AG08395 (cell line): ENCODE measurements at places on chromosomes 12 and 14.

- no peak for DNase-seq
Observed at GRCh38 chr14:101082036-101082435, 178.5 kb upstream of the RTL1 start.

- no peak for DNase-seq
Observed at GRCh38 chr12:105343836-105344235, 13.3 kb downstream of the C12orf75 start.

DNA sequence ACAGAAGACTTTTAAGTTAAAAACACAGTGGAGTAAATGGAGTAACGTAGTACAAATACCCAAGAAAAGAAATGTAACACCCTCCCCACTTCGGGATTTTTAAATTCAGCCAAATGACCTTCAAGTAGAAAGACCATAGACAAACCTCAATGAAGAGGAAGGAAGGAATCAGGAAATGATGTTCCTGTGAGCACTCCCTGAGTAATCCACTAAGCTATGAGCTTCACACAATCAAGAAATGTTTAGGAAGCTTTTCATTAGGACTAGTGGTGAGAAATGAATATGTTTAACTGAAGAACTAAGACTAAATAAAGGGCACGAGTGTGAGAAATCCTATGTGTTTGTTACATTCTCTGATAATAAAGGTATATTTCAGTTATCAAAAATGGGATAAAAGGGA, 10.1 kb downstream of the TCL1A start:
- no peak for DNase-seq

GRCh38 chr12:130366159-130366558, 28.5 kb downstream of the PIWIL1 start:
- no peak for DNase-seq

DNA sequence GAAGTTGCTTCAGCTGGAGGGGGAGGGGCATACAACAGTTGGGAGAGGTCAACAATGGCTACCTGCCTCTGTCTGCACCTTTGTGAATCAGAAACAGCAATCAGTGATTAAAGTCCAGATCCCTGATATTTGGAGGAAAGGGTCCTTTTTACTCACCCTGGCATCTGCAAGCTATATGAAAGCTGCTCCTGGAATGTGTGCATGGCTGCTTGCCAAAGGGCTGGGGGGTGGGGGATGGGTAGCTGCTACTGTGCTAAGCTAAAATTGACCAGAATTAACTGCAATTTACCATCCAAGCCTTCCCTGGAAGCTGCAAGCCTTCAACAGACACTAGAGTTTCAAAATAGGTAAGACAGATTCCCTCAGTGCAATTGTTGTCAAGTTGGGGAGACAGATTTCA, 13.5 kb upstream of the GTF2A1 start:
- DNase-seq: no peak

DNA sequence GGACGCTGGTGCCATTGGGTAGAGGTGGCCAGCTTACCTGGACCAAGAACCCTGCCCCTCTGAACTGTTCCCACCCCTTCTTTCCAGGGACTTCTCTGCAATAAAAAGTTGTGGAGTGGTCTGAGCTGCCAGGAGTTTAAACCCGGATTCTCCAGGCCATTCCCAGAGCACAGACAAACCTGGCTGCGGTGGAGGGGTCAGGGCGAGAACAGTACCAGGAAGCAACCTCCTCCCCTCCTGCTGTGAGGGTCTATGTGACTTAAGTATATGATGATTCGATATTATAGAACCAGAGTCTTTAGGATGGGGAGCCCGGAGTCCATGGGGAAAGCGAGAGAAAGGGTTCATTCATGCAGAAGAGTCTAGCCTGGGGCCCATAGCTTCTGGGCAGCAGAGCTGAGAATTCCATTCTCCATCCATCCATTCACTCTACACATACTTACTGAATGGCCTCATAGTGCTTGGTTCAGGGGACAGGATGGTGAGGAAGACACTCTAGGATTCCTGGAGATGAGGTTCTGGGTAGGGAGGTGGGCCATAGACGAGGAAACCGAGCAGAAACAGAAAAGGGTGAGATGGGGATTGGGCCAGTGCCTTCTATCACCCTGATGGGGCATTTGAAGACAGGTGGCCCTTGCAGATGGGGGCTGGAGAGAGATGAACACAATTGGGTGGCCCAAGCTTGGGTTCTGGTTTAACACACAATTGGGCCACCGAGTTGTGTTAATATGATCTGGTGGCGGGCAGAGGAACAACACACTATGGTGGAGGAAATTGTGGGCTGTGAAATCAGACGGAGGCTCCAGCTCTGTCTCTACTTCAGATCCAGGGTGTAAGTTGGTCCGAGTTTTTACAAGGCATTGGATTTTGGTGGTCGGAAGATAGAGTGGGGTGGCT, 5.2 kb downstream of the KRT86 start:
- no peak for DNase-seq

DNA sequence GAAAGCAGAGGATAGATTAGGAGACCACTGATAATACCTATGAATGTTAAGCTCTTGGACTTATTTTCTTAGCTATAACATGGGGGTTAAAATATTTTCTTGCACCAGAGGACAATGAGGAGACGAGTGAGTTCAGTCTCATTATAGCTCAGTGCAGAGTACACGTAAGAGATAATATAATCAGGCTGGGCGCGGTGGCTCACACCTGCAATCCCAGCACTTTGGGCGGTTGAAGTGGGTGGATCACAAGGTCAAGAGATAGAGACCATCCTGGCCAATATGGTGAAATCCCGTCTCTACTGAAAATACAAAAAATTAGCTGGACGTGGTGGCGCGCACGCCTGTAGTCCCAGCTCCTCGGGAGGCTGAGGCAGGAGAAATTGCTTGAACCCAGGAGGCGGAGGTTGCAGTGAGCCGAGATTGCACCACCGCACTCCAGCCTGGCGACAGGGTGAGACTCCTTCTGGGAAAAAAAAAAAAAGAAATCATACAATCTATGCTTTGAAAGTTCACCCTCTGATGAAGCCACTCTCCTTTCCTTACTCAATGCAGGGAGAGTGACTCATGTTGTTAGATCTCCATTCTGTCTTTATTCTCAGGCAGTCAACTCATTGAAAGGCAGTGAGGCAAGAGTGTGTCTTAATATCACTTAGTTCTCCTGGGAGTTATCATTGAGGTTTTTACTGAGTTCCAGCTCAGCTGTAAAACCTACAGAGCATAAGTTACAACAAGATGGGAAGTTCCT, 134.2 kb downstream of the SYNE2 start:
- peak; percentile 57 for DNase-seq

- peak; percentile 87 for DNase-seq
Observed at GRCh38 chr12:18752280-18752920, 14.5 kb downstream of the CAPZA3 start.

DNA sequence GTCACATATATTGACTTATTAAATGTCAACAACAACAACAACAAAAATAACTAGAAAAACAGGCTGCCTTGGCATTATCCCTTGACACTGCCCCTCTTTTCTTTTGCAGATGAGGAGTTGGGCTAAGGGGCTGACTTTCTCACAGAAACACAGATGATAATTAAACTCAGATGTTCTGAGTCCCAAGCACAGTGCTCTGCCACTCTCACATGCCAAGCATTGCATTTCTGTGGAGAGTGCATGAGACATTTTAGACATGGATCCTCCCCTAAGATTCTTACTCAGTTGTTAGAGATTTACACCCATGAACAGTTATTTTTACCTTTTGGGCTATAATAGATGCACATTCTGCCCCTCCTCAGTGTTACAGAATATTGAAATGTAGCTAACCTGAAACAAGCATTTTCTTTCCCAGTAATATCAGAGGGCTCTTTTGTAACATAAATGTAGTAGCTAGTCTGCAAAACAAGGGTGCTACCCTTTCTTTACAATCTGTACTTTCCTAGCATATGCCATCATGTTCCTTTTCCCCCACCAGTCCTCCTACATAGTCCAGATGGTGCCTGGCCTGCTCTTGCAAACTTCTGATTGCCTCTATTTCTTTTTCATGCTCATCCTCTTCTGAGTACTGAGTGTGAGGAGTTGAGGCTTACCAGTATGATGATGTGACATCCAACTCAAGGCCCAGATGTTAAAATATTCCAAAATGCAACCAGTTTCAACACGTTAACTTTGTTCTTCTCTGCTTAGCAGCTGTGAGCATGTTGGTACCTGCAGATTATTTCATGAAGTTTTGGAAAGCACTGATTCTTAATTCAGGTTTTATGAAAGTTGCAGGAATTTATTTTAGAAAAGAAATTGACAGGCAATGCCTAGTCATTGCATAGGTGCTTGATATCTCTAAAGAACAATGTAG, 125.0 kb upstream of the ATP2B1 start:
- DNase-seq: peak; percentile 66

- no peak for DNase-seq
Observed at GRCh38 chr12:69816082-69816481, 8.9 kb upstream of the MYRFL start.

DNA sequence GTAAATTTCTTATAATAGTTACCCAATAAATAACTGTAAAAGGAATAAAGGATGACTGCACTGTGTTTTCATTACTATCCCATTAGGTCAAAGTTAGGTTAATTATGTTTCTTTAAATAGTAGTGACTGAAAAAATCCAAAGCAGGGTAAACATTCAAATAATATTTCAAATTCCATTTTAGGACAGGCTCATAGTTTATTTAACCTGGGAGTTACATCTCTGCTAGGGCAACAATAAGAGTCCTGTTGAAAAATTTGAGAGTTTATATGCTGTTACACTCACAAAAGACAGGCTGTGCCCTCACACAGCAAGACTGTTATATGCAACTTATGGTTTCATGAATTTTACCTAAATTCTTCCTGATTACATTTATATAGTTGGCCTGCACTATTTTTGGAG, 8.0 kb downstream of the ERP27 start:
- DNase-seq: no peak

DNA sequence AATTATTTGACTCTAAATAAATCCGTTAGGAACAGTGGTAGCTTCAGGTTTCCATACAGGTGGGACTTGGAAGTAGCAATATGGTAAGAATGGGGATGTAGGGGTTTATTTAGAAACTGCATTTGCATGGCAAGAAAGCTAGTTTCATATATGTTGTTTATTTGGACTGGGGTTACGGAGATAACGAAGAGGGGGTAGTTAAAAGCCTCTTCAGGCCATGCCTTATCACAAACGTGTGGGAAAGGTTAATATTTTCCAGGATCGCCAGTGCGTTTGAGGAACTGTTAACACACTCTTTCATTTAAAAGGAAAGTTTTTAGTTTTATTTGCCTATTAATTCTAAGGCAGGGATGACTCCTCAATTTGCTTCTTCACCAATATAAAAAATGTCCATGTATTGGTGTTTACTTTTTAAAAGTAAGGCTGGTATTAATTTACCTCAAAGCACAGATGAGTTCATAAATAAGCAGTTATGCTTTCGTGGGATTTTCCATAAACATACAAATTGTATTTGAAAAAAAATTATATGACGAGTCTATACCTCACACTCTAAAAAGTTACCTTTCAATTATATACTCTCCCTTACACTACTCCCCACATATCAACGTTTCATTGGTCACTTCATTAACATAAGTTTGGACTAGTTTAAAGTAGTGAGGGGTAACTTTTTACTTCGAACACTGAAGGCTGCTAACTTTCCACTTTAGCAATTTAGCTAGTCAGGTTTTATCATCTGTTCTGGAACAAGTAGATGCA, 814 bp downstream of the RAB2B start:
- no peak for DNase-seq

GRCh38 chr14:102823546-102823945, 46.3 kb downstream of the TRAF3 start:
- no peak for DNase-seq

GRCh38 chr12:88816201-88816600, 235.9 kb upstream of the KITLG start:
- no peak for DNase-seq

DNA sequence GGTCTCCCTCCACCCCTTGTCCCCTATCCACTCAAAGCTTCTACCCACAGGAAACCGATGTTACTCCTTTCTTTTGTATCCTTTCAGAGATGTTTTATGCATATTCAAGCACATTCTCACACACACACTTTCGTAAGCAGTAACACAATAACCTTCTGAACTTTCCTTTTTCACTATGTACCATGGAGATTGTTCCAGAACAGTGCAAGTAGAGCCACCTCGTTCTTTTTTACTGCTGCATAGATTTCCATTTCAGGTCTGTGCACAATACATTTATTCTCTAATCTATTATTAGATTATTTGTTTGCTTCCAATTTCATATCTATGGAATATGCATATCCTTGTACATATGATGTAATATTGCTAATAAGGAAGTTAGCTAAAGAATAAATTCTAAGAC, 60.3 kb downstream of the TBC1D30 start:
- DNase-seq: no peak

GRCh38 chr12:108967869-108968540, 52.9 kb downstream of the SVOP start:
- DNase-seq: no peak

DNA sequence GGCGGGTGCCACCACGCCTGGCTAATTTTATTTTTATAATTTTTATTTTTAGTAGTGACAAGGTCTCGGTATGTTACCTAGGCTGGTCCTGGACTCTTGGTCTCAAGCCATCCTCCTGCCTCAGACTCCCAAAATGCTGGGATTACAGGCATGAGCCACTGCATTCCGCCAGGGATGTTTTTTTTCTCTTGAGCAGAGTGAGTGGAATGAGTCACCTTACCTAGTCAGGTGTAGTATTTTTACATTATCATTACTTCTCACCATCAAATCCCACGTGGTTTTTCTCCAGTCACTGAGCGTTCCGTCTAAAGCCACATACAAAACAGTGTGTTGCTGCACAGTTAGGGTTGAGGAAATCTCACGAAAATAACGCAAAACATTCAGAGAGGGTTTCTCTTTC, 870 bp upstream of the TBPL2 start:
- no peak for DNase-seq

- DNase-seq: no peak
Observed at GRCh38 chr12:43826681-43827080, 9.2 kb upstream of the TMEM117 start.

- no peak for DNase-seq
Observed at GRCh38 chr12:128649902-128650301, 173.9 kb downstream of the SLC15A4 start.

GRCh38 chr12:110927546-110927945, 7.2 kb upstream of the MYL2 start:
- DNase-seq: no peak

GRCh38 chr12:96164951-96165811, 29.0 kb upstream of the ELK3 start:
- DNase-seq: no peak

- peak; percentile 95 for DNase-seq
Observed at GRCh38 chr12:990661-991349, at the start of gene ERC1. Gene ERC1, plus strand, starts transcription at chr12:991223. Its CDS starts 36,681 bp downstream, at chr12:1027904.

DNA sequence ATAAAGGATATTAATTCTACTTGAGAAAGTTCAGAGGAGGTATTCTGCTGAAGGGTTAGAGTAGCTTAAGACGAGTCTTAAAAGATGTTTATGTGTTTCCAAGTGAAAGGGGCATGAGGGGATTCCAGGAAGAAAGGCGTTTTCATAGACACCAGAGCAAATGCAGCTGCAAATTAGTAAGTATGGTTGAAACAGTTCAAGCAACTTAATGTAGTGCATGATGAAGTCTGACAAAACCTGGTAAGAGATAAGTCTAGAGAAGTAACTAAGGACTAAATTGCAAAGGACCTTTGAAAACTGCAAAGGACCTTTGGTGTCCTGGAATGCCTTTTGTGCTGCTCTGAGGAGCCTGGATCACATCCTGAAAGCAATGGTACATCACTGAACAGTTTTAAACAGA, 11.5 kb downstream of the LUM start:
- DNase-seq: no peak

GRCh38 chr12:59500915-59501314, 94.9 kb upstream of the SLC16A7 start:
- DNase-seq: no peak
